Progenitor cell of endocrine pancreas (in vitro differentiated cells): ENCODE measurements at places on chromosomes 11 and 22. TPM values are rescaled to one million over a fixed set of nuclear protein-coding genes. Genes with fewer than 3 reads are reported as not detected.
A peak's percentile ranks its signal among the peaks of the same experiment; 100 is the strongest.

DNA sequence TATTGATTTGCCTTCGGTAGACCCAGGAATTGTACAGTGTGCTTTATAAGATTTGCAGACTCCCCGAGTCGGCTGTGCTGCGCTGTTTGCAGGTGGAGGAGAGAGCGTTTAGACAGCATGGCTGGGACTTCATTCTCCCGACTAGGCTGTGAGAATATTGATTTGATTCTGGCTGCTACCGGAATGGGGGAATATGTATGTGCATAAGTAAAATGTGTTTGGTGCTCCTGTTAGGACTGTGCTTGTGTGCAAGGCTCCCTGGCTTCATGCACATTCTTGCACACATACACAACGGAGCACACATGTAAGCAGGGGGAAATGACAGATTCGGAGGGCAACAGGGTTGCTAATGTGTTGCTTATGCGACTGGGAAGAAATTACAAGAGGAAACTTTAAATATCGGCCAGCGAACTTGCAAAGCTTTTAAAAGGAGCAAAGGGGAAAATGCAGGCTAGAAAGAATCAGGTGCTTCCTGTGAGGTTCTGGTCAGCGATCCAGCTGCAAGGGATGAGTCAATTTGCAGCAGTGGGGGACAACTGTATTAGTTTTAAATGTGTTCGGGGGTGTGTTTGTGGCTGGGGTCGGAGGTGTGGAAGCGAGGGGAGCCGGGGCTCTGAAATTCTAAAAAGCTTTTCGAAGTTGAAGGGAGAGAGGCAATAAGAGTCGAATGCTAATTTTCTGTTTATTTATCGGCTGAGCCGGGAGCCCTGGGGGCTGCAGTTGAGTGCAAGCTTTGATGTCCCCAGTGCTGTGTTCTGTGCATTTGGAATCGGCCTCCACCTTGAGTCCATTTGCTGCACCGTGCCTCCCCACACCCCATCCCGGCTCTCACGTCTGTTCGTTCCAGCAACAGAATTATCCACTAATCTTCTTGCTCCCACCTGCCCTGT lies 731 bp downstream of the NTM start:
- no peak for DNase-seq

- no peak for DNase-seq
Observed at GRCh38 chr11:111452146-111452545, 60.0 kb downstream of the BTG4 start.

DNA sequence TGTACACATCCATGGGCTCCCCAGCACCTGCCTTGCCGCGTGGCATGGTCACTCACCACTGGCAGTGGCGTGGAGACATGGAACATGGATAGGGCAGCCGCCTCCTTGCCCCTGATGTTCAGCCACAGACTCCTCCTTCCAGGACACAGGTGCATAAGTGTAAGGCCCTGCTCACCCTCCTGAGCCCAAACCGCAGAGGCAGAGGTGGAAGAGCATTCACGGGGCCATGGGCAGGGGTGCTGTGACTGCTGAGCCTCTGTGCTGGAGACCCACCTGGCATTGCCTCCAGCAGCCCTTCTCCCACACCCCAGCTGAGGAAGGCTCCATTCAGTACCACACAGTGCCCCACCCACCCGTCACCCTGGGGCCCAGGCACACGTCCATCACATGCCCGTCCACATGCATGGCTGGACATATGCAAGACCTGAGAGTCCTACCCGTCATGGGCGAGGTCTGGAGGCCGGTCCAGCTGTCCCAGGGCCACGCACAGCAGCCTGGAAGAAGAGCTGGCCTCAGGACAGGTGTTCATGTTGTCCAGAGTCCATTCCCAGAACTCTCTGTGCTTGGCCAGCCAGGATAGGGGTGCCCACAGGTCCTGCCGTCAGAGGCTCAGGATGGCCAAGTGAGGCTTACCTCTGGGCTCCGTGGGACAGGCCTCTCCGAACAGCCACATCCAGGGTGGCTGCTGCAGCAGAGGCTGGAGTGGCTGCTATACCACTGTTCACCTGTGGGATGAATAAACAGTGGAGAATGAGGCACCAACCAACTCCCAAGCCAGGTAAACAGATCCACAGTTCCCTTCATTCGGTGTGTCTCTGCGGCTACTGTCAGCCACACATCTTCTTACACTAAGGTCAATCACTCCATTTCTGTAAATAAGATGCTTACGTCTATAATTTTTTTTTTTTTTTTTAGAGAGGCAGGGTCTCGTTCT lies 1.7 kb upstream of the TUBGCP6 start:
- DNase-seq: no peak

DNA sequence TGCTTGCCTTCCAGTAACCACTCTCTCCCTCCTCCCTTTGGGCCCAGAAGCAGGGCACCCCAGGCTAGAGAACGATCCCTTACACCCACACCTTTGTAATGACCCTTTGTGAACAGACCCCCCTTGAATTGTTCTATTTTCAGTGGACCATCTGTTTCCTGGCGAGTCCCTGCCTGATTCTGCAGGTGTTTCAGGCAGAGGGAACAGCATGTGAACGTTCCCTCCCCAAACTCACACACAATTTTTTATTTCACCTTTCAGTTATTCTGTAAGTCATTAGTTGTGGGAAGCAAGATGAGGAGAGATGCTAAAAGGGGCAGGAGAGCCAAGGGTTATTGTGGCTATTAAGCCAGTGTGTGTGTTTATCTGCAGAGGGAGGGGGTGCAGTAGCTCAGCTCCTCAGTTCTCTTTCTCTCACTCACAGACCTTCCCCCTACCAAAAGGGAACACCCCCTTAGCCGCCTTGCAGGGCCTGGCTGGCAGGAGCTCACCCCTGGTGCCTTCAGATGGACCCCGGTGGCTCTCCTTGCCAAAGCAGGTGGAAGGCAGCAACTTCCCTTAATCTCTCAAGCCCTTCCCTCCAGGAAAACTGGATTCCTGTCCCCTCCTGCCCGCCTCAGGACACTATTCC lies 64.8 kb upstream of the SPON1 start:
- DNase-seq: no peak

GRCh38 chr22:48618326-48618725 lies 1209.3 kb downstream of the BRD1 start:
- no peak for DNase-seq

DNA sequence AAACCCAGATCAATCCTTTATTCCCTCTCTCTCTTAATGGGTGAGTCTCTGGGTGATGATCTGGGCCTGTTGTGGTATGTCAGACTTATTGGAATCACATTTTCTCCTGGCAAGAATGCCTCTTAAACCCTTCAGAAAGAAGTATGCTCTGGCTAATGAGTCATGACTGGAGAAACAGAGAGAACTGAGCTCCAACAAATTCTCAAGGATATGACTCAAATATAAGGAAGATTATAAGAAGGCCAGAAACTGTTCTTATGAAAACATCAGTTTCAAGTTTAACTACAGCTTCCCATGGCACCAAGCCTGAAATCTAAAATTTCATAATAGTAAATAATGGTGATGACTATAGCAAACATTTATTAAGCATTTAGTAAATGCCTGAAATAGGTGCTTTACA lies 83.9 kb downstream of the OR5AK2 start:
- DNase-seq: no peak

DNA sequence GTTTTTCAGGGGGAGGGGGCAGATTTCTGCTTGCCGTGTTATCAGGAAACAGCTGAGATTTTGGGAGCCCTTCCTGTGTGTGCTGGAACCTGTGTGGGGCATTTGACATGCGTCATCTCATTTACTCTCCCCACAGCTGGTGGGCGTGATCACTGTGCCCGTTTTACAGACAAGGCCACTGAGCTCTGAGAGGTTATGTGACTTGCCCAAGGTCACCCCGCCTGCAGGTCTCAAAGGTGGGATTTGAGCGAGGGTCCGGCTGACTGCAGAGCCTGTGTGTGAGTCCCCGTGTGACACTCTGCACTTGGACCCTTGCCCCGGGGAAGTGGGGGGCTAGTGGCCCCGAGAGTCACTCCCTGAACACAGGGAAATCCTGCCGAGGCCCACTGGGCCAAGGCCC lies 48.5 kb upstream of the GCAT start:
- DNase-seq: no peak

GRCh38 chr11:44851496-44851895 lies 99.2 kb downstream of the TP53I11 start:
- no peak for DNase-seq

DNA sequence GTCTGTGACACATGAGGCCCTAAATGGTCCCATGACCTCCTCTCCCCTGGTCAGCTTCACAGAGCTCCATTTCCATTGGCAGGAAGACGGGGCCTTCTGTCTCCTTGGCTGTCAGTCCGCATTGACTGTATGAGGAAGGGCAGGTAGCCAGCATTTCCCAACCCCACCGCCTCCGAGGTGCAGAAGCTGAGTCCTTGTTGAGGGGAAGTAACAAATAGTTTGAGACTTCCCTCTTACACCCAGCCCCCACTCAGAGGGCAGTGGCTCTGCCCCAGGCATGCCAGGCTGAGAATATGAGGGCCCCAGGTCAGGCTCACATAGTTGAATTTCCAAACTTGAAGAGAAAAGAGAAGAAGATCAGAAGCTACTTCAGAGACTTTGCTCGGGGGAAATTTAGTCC lies 611.1 kb downstream of the BRD1 start:
- peak; percentile 4 for DNase-seq

DNA sequence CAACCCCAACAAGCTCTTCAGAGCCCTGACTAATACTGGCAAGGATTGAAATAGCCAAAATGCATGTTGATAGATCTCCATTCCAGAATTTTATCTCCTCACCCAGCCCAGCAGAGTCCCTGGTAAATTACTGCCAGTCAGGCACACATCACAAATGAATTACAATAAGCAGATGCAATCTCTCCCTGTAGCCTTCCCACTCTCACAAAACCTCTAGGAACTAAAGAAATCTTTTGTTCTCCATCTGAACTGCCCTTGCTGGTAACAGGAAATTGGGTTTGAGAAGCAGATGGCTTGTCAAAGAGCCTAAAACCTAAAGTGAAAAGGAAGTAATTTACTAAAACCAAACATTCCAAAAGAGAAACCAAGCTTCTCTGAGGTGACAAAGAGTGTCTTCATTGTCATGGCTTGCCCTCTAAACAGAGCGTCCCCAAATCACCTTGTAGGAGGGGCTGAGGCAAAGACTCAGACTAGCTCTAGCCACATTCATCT lies 59.5 kb downstream of the FAM168A start:
- no peak for DNase-seq

GRCh38 chr11:63736864-63737263 lies 31.7 kb downstream of the ZFTA start:
- DNase-seq: no peak

GRCh38 chr11:102447193-102447592 lies 5.4 kb downstream of the TMEM123 start:
- DNase-seq: no peak

- no peak for DNase-seq
Observed at GRCh38 chr22:32839831-32840584, 38.5 kb downstream of the TIMP3 start.

DNA sequence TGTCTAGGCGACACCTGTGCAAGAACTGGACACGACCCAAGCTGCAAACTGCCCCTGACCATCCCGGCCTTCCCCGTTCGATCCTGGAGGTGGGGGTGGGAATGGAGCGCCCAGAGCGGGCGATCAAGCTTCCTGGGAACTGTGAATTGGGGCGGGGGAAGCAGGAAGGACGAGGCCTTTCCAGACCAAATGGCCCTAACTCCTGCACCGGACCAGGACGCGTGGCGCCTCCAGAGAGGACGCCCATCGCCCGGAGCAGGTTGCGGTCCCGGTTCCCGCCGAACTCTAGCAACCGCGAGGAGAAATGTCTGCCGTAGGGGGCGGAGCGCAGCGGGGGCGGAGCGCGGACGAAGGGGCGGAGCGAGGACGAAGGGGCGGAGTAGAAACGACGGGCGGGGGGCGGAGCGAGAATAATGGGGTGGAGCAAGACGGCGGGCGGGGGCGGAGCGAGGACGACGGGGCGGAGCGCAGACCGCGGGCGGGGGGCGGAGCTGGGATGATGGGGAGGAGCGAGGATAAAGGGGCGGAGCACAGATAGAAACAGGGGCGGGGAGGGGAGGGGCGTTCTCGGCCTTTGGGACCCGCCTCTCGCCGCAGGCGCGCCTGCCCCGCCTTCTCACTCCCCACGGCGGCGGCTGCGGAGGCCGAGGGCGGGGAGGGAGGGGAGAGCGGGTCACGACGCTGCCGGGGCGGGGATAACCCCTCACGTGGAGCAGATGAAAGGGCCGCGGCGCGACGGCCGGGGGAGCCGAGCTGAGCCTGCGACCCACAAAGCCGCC lies at the start of gene ZNRF3:
ZNRF3 (plus strand) TSS at position 695 of the 779 bp plus-strand sequence. CDS start 195 bp downstream, outside the sequence.
- peak; percentile 83 for DNase-seq

DNA sequence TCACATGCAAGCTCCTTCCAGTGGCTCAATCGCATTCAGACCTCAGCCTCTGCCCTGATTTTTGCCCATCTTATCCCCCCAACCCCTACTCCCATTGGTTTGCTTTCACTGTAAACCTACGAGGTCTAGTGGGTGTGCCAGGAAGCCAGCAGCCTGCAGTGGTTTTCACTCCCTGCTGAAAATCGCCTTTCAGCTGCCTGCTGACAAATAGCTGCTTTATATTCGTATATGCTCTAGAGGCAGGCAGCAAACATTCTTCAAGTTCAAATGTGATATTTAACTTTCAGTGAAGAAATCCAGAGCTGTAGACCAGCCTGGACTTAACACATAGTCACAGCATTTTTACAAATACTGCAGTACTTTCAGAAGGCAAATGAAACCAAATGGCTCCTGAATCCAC lies 92.8 kb upstream of the APOA1 start:
- no peak for DNase-seq

DNA sequence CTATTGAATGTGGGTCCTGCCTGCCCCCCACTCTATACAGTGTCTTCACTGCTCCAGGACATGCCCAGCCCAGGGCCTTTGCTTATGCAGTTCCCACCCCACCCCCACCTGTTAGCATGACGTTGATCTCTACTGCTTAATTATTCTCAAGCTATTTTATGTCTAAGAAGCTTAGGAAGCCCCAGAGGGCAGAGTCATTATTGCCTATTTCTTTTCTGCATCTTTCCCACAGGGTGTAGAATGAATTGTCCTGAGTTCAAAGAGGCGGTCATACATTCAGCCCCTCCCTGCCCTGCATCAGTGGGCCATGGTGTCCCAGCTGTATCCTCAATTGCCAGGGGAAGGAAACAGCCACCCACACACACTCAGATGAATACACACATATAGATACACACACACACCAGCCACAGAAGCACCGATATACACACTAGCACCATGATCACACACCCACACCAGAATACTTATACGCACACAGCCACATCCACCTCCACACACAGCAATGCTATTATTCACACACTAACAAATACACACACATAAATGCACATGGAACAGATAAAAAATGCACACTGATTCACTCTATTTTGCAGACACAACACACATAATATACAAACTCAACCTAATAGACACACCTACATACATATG lies 1.5 kb downstream of the PDE2A start:
- no peak for DNase-seq

GRCh38 chr11:77819921-77820564 lies 479 bp downstream of the RSF1 start:
- DNase-seq: peak; percentile 51

- DNase-seq: peak; percentile 46
Observed at GRCh38 chr22:36853407-36854099, 7.3 kb upstream of the NCF4 start.

- DNase-seq: no peak
Observed at GRCh38 chr11:121106812-121107211, 5.8 kb downstream of the TECTA start.

GRCh38 chr22:32539631-32540421 lies 65.2 kb downstream of the FBXO7 start:
- no peak for DNase-seq

- no peak for DNase-seq
Observed at GRCh38 chr22:40679249-40679963, at the start of gene MCHR1. Gene MCHR1 (plus strand): TSS chr22:40679484. CDS start chr22:40679653, 169 bp downstream.

IGSF9B gene
- total RNA-seq: 7.8 and 9.4 TPM in 2 replicates

XRCC6 gene
- total RNA-seq: 262 and 272 TPM in 2 replicates

SEPTIN3 gene
- 24.4 and 25.1 TPM in 2 replicates for total RNA-seq

TRIM51 gene
- total RNA-seq: not detected in 2 replicates

OTOG gene
- 0.78 and 1.5 TPM in 2 replicates for total RNA-seq
